Germinal center (tissue), 1 donor: ENCODE measurements at places on chromosomes 11 and 22.

GRCh38 chr11:119798656-119799055 lies 69.7 kb upstream of the NECTIN1 start:
- no peak for DNase-seq

DNA sequence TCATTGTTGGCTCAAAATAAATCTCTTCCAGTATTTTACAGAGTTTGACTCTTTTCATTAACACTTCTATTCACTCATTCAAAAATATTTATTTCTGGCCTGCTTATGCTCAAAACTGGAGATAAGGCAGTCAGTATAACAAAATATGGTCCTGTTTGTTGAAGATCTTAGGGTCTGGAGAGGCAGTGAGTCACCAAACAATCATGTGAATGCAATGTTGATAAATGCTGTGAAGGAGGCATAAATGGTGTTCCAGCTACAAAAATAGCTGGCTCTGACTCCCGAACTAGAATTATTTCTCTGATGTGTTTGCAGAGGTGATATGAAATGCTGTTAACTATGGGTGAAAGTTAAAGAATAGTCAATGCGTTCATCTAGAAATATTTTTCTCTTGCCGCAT lies 390.6 kb downstream of the AASDHPPT start:
- no peak for DNase-seq

- DNase-seq = no peak
Measured at GRCh38 chr11:119640541-119640940, 88.5 kb downstream of the NECTIN1 start.

- DNase-seq = no peak
Measured at GRCh38 chr11:28107191-28107749, 686 bp downstream of the KIF18A start.

DNA sequence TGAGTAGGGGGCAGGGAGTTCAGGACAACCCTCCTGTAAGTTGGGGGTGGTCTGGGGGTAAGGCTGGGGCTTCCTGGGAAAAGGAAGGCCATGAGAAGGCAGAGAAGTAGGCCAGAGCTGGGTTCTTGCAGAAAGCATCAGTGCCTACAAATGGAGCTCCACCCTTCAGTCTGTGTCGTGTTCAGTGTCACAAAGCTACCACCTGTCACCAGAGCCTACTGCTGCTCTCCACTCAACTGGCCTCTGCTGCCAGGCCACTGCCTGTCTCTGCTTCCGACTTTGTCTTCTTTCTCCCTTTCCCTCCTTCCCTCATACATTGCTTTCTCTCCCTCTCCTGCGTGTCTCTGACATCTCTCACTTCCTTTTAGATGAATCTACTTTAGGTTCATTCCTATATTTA lies 3.4 kb upstream of the WBP2NL start:
- no peak for DNase-seq

DNA sequence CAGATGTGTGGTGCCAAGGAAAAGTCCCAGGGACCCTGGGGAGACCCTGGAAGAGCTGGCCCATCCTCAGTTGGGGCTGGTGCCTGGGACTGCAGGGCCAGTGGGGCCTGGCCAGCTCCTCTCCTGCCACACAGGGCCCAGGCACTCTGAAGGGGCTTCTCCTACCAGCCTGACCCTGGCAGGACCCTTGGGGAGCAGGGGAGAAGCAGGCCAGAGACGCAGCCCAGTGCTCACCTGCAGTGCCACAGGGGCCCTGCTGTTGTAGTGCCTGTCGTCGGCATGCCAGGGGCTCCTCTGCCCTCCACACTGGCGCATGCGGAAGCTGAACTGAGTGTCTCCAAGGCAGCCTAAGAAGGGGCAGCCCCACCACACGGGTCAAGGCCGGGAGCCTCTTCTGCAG lies 9.1 kb downstream of the DENND6B start:
- no peak for DNase-seq

DNA sequence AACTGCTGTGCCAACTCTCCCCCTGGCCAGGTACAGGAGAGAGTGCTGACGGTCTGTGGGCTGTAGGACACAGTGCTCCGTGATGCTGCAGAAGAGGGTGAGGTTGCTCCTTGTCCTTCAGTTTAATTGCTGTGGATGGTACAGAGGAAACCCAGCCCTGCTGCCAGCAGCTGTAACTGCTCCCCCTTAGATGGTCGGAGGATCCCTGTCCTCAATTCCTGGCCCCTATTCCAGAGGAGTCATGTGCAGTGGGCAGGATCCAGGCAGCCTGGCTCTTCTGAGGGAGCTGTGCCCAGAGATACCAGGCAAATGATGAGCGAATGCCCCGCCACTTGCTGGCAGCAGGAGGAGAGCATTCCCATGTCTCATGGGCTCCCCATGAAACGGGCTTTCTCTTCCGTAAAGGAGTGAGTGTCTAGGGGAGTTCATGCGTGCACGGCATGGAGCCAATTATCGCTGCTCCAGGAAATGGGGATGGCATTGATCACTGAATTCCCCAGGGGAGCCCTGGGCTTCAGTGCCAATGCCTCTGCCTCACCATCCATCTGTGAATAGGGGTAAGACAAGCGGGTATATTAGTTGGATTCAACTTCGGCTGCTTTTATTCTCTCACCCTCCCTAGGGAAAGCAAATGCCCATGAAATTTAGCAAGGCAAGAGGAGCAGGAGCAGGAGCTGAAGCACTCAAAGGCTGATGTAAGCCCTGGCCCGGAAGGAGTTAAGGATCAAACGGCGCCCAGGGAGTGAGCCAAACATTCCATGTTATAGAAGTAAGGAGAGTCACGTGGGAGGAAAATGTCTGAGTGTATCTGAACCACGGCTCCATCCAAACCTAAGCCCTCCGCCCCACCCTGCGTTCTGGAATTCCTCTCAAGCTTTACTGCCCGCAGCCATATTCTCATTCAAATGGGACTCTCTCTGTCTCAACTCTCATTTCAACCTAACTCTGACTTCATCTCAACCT lies 51.0 kb upstream of the CSNK2A3 start:
- DNase-seq = no peak

- no peak for DNase-seq
Measured at GRCh38 chr11:30257058-30257457, 26.2 kb downstream of the FSHB start.

DNA sequence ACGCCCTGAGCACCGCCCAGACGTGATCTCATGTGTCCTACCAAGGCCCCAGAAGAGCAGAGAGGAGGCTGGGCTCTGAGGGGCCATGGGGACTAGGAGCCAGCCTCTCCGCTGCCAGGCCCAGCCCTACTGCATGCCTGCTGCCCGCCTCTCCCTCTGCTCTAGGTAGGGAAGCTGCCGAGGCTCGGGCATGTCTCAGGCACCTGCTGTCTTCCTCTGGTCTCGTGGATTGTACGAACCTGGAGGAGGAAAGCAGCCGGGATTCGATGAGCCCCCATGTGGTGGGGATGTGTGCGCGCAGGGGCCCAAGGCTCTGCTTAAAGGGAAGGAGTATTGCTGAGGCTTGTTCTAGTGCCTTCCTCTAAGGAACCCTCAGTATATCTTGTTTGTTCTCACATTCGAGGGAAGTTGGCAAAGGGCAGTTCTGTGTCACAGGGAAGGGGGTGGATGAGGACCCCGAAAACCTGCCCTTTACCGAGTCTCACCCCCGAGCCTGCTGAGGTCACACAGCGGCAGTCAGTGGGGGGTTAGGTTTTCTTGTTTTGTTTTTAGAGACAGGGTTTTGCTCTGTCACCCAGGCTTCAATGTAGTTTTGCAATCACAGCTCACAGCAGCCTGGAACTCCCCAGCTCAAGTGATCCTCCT lies 21.2 kb downstream of the DAGLA start:
- DNase-seq = no peak

GRCh38 chr11:107619926-107620325 lies 29.0 kb downstream of the ELMOD1 start:
- DNase-seq = no peak

- DNase-seq = no peak
Measured at GRCh38 chr11:6855971-6856541, 6.8 kb upstream of the OR10A2 start.

DNA sequence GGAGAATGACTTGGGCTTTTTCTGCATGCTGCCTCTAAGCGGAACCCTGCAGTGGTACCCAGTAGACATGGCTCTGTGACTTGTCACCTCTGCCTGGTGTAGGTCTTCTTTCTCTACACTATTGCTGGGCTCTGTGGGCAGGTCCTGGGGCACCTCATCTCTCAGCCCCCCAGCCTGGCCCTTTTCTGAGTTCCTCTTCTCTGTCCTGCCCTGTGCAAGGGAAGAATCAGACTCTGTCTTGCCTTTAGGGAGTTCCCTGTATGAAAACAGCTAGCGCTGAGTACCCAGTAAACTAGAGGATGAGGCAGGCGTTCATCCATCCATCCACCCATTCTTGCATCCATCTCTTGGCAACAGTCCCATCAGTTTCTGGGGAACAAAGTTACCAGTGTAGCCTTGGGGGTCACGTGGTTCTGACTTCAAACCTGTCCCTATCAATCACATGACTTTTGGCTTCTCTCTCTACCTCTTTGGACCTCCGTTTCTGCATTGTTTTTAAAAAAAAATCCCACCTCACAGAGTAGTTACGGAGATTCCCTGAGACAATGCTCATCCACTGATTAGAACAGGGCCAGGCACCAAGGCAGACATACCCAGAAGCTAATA lies 86.4 kb upstream of the WNT11 start:
- no peak for DNase-seq

- DNase-seq = no peak
Measured at GRCh38 chr11:20601221-20601914, 2.0 kb downstream of the SLC6A5 start.

DNA sequence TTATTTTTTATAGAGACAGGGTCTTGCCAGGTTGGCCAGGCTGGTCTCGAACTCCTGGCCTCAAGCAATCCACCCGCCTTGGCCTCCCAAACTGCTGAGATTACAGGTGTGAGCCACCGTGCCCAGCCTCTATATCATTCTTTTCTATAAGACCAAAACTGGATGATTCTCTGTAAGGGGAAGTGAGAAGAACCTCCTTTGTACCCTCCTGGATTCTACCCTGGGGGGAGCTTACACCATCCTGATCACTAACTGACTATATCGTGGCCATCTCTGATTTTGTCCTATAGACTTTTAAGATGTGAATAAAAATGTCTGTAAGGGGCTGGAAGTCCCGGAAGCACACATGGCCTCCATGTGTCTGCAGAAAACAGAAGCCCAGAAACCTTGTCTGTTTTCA lies 9.1 kb downstream of the PIWIL4 start:
- DNase-seq = no peak

DNA sequence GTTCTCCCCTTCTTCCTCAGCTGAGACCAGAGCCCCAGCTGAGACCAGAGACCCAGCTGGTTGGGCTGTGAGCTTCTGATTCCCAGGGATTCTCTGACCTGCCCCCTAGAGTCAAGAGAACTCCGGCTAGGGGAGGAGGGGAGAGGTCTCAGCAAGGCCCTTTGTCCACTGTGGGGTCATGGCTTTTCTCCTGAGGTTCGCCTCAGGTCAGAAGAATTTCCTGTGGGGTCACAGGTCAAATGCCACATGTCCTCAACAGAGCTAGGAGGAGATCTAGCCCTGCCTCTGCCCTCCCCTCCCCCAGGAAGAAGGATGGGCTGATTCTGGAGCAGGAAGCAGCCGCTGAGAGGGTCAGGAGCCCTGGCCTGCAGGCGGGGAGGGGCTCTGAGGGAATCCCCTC lies 23.7 kb downstream of the HTR3A start:
- no peak for DNase-seq
